ENCODE measurements at places on chromosomes 12 and 14.
A peak's percentile ranks its signal among the peaks of the same experiment; 100 is the strongest.

DNA sequence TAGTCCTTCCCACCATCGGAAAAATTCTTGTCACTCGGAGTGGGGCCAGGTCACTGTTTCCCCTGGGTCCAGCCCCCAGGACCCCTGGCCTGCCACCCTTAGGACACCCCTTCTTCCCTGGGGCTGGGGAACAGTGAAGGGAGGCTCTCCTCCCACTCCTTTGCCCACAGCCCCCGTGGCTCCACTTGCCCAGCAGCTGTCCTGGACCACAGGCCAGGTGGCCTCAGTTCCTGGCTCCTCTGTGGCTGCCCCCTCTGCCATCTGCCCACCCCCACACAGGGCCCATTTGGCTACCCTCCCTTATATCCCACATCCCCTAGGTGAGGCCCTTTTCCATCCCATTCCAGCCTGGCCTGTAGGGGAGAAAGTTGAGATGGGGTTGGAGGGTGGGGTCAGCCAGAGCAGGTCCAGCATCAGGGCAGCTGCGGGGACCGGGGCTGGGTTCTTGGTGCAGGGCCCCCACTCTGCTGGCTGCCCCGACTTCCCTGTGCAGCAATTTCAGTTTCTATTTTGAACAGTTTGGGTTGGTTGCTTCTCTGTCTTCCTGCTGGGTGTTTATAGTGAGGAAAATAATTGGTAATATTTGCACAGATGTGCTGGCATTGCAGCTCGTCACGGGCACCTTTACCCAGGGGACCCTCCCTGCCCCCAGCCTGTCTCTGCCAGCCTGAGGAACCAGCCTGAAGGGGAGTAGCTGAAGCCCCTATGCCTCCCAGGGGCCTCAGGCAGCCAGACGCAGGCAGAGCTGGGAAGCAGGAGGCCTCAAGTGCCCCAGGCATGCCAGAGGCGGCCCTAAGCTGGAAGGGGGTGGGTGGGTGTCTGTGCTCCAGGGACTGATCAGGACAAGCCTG lies 23.4 kb downstream of the SYNDIG1L start:
- DNase-seq = peak; percentile 26

GRCh38 chr14:74604911-74605310 lies 7.1 kb downstream of the LTBP2 start:
- no peak for DNase-seq

DNA sequence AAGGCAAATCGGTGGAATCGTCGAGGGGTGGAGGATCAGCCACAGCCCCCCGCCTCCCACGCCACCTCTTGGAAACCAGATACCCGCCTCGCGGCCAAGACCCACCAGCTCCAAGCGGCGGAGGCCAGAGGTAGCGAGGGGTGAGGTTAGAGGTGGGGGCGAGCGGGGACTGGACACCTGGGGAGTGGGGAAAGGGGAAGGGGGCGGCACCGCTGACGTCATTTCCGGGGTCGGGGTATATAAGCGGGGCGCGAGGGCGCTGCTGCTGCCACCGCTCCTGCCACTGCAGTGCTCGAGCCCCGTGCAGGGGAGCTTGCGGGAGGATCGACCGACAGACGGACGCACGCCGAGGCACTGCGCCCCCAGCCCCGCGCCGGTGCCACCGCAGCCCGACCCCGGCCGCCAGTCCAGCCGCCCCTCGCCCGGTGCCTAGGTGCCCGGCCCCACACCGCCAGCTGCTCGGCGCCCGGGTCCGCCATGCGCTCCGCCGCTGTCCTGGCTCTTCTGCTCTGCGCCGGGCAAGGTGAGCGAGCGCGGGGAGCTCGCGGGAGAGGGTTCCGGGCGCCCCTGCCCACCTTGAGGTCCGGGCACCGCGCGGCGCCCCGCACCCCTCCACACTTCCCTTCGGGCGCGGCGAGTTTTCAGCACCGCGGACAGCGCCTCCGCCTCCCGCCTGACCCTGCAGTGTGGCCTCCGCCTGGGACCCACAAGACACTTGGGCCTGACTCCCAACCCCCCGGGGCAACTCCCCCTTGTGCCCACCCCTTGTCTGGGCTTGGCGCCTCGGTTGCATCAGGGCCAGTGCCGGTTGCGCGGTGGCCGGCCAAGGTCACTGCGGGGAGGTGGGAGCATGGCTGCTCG lies at the start of gene CHGA:
Gene CHGA (plus strand): TSS at position 268 of the 861 bp plus-strand sequence. CDS start 210 bp downstream, at position 478.
- DNase-seq = peak; percentile 90

GRCh38 chr14:54462048-54462447 lies 20.9 kb upstream of the CNIH1 start:
- no peak for DNase-seq

- DNase-seq = no peak
These were observed 36.7 kb upstream of the TMCC3 start for GRCh38 chr12:94686834-94687628.

GRCh38 chr12:116482859-116483258 lies 76.3 kb upstream of the MAP1LC3B2 start:
- DNase-seq = no peak

DNA sequence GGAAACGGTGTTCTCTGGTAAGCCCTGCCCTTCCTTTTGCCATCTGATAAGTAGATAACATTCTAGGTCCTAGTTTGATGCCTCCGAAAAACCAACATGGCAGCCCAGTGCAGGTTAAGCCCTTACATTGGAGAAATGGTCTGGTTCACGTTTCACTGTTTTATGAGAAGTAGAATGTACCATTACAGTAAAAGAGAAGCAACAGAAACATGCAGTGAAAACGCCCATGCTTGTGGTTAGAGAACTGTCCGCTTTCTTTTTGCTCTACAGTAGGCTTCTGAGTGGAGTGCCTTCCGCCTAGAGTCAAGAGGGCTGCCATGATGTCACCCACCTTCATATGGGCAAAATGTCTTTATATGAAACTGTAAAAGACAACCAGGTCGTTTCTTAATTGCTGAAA lies 190.4 kb upstream of the BCL2L14 start:
- no peak for DNase-seq

GRCh38 chr12:116152268-116152667 lies 125.2 kb downstream of the MED13L start:
- DNase-seq = no peak

DNA sequence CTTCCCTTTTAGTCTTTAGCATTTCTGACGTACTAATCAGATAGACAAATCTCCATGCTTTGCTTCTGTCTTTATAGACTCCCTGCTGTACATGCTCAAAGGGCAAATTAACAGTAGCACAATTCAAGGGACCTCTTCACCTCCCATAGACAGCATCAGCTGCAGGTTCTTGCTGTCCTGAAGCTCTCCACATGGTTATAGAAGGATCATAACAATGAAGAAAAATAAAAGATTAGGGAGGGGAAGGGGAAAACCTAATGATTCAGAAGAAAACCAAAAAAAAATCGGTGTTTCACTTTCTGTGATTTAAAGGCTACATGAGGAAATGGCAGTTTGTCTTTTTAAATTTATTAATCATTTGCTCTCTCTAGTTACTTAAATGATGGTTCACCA lies 155.5 kb downstream of the PTCSC3 start:
- DNase-seq = peak; percentile 65

- DNase-seq = no peak
These were observed 6.5 kb downstream of the HOXC12 start for GRCh38 chr12:53961025-53961761.

DNA sequence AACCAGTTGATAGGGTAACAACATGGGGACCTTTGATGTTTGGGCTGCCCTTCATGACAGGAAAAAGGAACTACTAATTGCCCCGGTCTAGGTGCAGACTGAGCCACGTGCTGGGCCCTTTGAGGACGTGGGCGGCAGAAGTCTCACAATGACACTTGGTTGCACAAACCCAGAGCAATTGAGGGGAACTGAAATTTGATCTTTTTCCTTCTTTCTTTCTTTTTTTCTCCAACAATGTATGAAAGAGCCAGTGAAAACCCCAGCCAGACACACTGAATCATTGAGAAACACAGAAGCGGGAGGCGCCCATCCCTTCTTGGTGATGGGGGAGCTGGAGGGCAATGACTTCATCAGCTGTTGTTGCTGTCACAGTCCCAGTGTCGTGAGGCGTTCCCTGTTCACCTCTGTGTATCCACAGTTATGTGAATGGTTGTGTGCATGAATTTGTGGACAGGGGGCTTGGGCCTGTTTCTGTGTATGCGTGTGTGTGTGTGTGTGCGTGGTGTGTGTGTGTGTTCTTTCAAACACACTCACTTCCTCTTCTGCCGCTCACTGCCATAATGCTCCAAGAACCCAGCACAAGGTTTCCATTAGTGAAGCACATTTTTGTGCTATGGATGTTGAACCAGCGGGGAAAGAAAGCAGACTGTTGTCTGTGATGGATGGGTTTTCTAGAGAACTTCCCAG lies 137.5 kb upstream of the CCND2 start:
- peak; percentile 74 for DNase-seq

- DNase-seq = no peak
These were observed 21.3 kb downstream of the MYBPC1 start for GRCh38 chr12:101616027-101616494.

Data from eye (tissue), 1 donor.